ENCODE measurements at places on chromosomes 2 and 18. TPM values are rescaled to one million over a fixed set of nuclear protein-coding genes. Genes with fewer than 3 reads are reported as not detected.

AGAP1 gene
- 7.2 TPM for total RNA-seq

REG3A gene
- total RNA-seq: not detected

ZNF804A gene
- not detected for total RNA-seq

OXER1 gene
- total RNA-seq: 0.25 TPM

CCDC141 gene
- total RNA-seq: 6.1 TPM

FSHR gene
- total RNA-seq: not detected

KIAA2012 gene
- not detected for total RNA-seq

CCDC150 gene
- 24.0 TPM for total RNA-seq

NXPH2 gene
- total RNA-seq: not detected

UNC80 gene
- not detected for total RNA-seq

ASXL3 gene
- not detected for total RNA-seq

OBSL1 gene
- 8.9 TPM for total RNA-seq

SLC5A7 gene
- total RNA-seq: not detected

AQP12A gene
- total RNA-seq: not detected

TSPYL6 gene
- total RNA-seq: not detected

All from activated naive CD4-positive, alpha-beta T cell treated with anti-CD3 and anti-CD28 coated beads, Interleukin-2, amount 50 U/mL, for 72 hours (primary cell).